ENCODE measurements at places on chromosomes 3 and 15.

DNA sequence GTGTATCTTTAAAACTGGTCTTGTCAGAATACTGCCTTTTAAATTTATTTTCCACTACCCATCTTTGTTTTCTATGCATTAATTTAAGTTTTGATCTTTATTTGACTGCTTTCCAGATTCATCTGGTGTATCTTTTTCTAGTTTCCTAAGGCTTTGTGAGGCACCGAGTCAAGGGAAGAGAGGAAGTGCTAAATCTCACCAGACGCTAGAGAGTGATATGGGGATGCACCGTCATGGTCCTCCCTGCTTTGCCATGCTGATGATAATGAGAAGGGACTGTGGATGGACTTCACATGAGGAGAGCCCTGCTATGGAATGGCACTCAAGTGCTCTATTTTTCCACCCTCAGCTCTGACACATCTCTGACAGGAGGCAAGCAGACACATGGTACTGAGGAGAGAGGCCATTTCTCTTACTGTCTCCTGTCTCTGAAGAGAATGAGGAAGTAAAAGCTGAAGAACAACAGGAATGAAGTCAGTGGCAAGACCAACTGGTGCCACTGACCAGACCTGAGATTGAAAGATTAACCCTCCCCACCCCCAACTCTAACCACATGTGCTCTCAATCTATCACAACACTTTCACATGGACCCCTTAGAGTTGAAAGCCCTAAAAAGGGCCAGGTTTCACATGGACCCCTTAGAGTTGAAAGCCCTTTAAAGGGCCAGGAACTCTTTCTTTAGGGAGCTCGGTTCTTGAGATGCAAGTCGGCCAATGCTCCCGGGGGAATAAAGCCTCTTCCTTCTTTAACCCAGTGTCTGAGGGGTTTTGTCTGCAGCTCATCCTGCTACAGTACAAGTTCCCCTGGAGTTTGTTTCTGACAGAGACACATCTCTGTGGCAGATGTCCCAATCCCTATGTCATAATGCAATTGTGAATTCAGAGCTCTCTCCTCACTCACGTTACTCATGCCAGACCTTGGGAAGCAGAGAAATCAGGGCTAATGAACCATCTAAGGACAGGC lies at the start of gene IQCF2:
TSS of gene IQCF2 (plus strand) at position 913 of the 963 bp plus-strand sequence. CDS start 52 bp downstream, outside the sequence.
- DNase-seq, result no peak

GRCh38 chr3:12750658-12751071 lies 8.4 kb downstream of the TMEM40 start:
- peak; percentile 13 for DNase-seq

DNA sequence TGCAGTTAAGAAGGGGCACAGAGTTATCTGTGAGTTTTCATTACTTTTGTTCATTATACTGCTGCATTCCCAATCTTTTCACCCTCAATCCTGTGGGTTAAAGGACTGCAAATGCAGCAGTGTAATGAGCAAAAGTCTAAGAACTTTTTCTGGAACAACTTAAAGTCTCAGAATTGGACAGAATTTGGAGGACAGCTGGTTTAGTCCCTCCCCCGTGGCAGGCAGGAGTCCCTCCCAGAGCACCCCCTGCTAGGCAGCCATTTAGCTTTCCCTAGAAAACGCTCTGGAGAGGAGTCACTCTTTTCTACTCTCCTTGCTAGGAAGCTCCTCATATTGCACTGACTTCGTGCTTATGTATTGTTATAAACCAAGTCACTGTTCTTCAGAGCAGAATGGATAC lies 156.3 kb upstream of the UBE2E1 start:
- DNase-seq, result no peak

DNA sequence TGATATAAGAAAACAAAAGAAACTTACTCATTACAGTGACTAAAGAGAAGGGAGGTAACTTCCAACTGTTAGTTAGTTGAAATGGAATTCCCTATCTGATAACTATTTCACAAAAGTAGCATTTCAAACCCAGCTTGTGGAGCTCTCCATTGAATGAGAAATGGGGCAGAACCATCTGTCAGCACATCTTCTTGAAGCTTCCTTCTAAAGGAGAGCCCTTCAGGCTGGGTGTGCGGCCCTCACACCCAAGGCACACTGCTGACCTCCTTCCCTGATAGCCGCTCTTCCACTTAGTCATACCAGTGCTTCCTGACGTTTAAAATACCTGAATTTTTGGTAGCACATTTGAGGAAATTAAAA lies 28.1 kb upstream of the VEPH1 start:
- DNase-seq, result no peak

GRCh38 chr3:197404754-197405153 lies 106.3 kb upstream of the DLG1 start:
- DNase-seq, result no peak

GRCh38 chr3:8882171-8882593 lies 81.1 kb downstream of the RAD18 start:
- no peak for DNase-seq
